ENCODE measurements at places on chromosomes 7 and 10.

- no peaks in the 10 kb centered on the region for H3K36me3 ChIP-seq
- H3K27me3 ChIP-seq: no peaks in the 10 kb centered on the region
Measured at GRCh38 chr7:77199013-77199966, at the start of gene FGL2. FGL2 (minus strand) TSS chr7:77199819; CDS start chr7:77199793, 26 bp downstream.

DNA sequence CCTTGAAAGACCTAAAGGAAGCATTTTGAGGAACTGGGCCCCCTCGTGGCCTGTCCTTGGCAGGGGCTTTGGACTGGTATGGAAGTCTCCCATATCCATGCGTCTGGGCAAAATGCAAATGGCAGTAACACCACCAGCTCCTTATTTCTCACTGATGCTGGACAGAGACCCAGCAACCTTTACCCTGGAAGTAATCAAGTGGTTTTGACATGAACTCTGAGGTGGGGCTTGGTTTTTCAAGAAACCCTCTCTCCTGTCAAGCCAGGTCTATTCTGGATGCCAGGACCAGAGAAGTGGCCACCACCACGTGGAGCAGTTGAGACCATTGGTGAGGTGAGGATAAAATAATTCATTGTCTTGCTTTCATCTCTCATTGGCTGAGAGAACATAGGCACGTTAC is 84.4 kb downstream of the OTUD1 start:
- no peaks in the 10 kb centered on the region for H3K27me3 ChIP-seq
- DNase-seq: no peak
- H3K4me1 ChIP-seq: no peaks in the 10 kb centered on the region
- no peak overlapping the region for H3K4me3 ChIP-seq

DNA sequence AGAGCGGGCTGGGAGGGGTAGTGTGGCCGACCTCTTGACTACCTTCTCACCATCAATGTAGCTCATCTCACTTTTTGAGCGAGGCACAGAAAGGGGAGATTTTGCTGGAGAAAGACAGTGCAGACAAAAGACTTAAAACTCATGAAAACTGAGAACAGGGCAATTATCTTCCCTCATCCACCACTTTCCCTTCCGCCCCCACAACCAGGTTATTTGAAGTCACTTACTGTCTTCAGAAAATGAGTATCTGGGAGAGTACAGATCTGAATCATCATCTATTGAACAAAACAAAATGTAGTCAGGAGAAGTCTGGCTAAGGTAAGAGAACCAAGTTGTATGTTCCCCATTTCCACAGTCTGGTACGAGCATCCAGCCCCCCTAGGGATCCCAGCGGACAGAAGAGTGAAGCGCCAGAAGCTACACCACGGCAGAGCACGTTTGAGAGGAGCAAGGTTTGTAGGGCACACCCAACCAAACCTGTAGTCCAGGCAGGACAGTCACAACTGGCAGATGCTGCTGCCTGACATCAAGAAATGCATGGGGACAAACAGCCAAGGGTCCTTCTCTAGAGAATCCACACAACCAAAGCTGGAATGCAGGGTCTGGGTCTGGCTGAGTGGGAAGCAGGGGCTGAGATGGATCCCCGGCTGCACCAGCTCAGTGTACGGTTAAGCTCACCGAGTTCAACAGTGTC is 93.4 kb upstream of the PDLIM1 start:
- DNase-seq: no peak
- H3K36me3 ChIP-seq: no peaks in the 10 kb centered on the region
- H3K4me3 ChIP-seq: no peak overlapping the region
- H3K27me3 ChIP-seq: no peaks in the 10 kb centered on the region
- no peaks in the 10 kb centered on the region for H3K4me1 ChIP-seq
- no peak overlapping the region for H3K27ac ChIP-seq

GRCh38 chr10:131021246-131021895 is 290.1 kb downstream of the TCERG1L start:
- no peak overlapping the region for H3K4me3 ChIP-seq
- no peaks in the 10 kb centered on the region for H3K4me1 ChIP-seq
- no peaks in the 10 kb centered on the region for H3K27me3 ChIP-seq
- DNase-seq: no peak
- no peaks in the 10 kb centered on the region for H3K36me3 ChIP-seq

GRCh38 chr10:24991298-24991697 is 24.7 kb downstream of the ENKUR start:
- H3K27me3 ChIP-seq: no peaks in the 10 kb centered on the region
- no peaks in the 10 kb centered on the region for H3K4me1 ChIP-seq
- DNase-seq: no peak
- H3K4me3 ChIP-seq: no peak overlapping the region

GRCh38 chr10:100364735-100365391 is 17.8 kb downstream of the SCD start:
- peaks cover 2% of the 10 kb centered on the region for H3K4me1 ChIP-seq
- no peaks in the 10 kb centered on the region for H3K36me3 ChIP-seq
- H3K4me3 ChIP-seq: no peak overlapping the region
- H3K27ac ChIP-seq: no peak overlapping the region

DNA sequence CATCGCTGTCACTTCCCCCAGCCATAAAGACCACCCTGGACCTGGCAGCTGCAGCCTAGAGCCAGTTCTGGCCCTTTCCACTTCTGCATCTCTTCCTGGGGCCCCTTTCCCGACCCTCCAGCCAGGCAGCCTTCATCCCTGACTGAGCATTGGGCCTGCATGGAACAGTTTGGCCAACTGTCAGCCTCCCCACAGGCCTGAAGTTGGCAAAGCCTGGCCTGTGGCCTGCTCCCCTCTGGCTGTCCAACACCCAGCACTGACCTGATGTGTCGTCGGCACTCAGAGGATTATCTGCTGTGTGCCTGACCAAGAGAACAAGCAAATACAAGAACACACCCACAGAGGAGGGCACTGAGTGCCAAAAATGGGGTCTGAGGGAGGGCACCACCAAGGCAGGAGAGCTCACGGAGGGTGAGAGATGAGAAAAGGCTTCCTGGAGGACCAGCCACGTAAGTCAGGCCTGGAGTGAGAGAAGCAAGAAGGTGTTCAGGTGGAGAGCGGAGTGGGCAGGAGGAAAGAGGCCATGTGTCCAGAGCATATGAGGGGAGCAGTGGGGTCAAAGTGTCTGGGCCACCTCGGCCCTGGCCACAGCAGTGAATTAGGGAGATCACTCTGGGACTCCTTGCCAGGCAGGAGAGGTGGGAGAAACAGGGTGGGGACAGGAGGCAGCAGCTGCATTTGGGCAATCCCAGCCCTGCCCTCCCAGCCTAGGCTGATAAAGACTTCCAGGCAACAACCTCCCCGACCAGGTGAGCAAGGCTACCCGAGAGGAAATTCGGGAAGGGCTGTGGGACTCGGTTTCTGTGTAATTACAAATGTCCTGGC is 4.5 kb downstream of the GPRIN2 start:
- no peaks in the 10 kb centered on the region for H3K36me3 ChIP-seq
- no peak overlapping the region for H3K4me3 ChIP-seq
- no peak overlapping the region for H3K27ac ChIP-seq

DNA sequence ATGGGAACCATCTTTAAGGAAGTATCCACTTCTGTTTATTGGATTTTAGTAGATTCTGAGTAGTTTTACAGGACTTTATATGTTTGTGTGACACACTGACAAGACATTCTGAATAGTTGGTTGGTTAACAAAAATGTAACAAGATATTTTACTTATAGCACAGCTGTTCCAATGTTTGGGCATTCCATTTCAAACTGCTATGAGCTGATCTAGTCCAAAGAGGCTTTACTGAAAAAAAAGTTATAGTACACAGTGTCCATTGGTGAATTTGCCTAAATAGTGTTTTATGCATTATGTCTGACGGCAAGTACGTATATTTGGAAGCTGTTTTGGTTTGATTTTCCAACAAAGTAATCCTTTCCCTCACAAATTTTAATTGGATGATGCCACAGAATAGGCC is 99.1 kb downstream of the SAMD9 start:
- H3K36me3 ChIP-seq: no peaks in the 10 kb centered on the region
- H3K4me3 ChIP-seq: no peak overlapping the region
- no peaks in the 10 kb centered on the region for H3K27me3 ChIP-seq
- H3K4me1 ChIP-seq: no peaks in the 10 kb centered on the region
- no peak for DNase-seq

DNA sequence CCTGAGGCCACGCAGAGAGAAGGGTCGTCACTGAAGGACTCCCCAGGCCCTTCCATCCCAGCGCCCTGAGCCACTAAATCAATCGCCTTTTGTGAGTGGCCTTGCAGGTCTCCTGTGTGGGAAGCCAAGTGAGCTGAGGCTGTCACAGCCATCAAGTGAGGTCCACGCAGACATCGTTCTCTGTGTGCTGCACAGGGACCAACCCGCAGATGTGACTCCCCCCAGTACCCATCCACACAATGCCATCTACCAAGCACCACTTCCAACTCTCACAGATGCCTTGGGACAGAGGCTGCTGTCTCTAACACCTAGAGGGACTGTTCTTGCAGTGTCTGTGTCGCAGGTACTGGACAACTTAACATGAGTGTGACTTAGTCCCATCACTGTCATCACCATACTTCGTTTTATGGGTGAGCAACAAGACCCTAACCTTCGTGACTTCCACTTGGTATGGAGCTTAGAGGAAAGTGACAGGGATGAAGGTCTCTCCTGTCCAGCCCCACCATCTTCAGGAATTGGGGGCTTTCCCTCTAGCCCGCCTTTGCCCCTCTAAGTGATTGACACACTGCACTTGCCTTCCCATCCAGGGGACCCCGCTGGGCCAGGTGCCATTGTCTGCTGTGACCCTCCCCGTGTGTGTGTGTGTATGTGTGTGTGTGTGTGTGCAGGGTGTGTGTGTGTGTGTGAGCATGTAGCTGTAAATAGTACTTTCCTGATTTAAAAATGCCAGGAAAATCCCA is 51.4 kb upstream of the TMEM72 start:
- H3K27ac ChIP-seq: no peak overlapping the region
- H3K36me3 ChIP-seq: no peaks in the 10 kb centered on the region
- no peaks in the 10 kb centered on the region for H3K27me3 ChIP-seq
- no peak overlapping the region for H3K4me3 ChIP-seq
- DNase-seq: no peak
- H3K4me1 ChIP-seq: peaks cover 9% of the 10 kb centered on the region

- no peaks in the 10 kb centered on the region for H3K36me3 ChIP-seq
- H3K4me1 ChIP-seq: no peaks in the 10 kb centered on the region
- no peak overlapping the region for H3K4me3 ChIP-seq
- DNase-seq: no peak
Measured at GRCh38 chr10:129594811-129595210, 127.8 kb downstream of the MGMT start.

- H3K4me3 ChIP-seq: no peak overlapping the region
- no peaks in the 10 kb centered on the region for H3K36me3 ChIP-seq
- no peak for DNase-seq
- no peak overlapping the region for H3K27ac ChIP-seq
- no peaks in the 10 kb centered on the region for H3K4me1 ChIP-seq
Measured at GRCh38 chr7:99218406-99219184, 10.7 kb upstream of the KPNA7 start.

- no peaks in the 10 kb centered on the region for H3K36me3 ChIP-seq
- no peak overlapping the region for H3K27ac ChIP-seq
- H3K4me1 ChIP-seq: no peaks in the 10 kb centered on the region
- no peak overlapping the region for H3K4me3 ChIP-seq
- no peak for DNase-seq
Measured at GRCh38 chr7:103902917-103903316, 86.5 kb downstream of the RELN start.

- no peaks in the 10 kb centered on the region for H3K4me1 ChIP-seq
- no peak for DNase-seq
- no peaks in the 10 kb centered on the region for H3K27me3 ChIP-seq
- H3K36me3 ChIP-seq: no peaks in the 10 kb centered on the region
- no peak overlapping the region for H3K27ac ChIP-seq
Measured at GRCh38 chr10:77863446-77863845, 63.1 kb downstream of the DLG5 start.

GRCh38 chr10:80524190-80524909 is 13.4 kb upstream of the SH2D4B start:
- no peak overlapping the region for H3K27ac ChIP-seq
- no peaks in the 10 kb centered on the region for H3K27me3 ChIP-seq
- H3K36me3 ChIP-seq: peaks cover 19% of the 10 kb centered on the region
- no peak for DNase-seq
- H3K4me3 ChIP-seq: no peak overlapping the region

DNA sequence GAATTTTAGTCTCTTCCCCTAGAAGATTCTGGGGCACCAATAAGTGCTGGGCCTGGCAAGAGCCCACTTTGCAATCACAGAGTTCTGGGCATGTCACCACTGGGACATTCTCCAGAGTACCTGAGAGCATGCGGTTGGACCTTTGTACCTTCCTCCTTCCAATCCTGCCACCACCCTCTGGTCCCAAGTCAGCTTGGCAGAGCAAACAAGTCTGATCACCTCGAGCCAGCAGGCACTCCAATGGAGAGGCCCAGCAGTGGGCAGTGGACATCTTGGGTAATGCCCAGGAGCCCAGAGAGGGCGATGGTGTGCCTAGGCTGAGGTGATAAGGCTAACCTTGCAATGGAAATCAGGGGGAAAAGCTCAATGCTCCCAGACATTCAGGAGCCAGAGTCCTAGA is 43.4 kb downstream of the SH3PXD2A start:
- no peak overlapping the region for H3K4me3 ChIP-seq
- DNase-seq: no peak
- no peaks in the 10 kb centered on the region for H3K27me3 ChIP-seq
- H3K4me1 ChIP-seq: no peaks in the 10 kb centered on the region

- no peak for DNase-seq
- no peaks in the 10 kb centered on the region for H3K4me1 ChIP-seq
- H3K4me3 ChIP-seq: no peak overlapping the region
- peaks cover 25% of the 10 kb centered on the region for H3K36me3 ChIP-seq
Measured at GRCh38 chr7:92567460-92567859, 22.7 kb downstream of the FAM133B start.

DNA sequence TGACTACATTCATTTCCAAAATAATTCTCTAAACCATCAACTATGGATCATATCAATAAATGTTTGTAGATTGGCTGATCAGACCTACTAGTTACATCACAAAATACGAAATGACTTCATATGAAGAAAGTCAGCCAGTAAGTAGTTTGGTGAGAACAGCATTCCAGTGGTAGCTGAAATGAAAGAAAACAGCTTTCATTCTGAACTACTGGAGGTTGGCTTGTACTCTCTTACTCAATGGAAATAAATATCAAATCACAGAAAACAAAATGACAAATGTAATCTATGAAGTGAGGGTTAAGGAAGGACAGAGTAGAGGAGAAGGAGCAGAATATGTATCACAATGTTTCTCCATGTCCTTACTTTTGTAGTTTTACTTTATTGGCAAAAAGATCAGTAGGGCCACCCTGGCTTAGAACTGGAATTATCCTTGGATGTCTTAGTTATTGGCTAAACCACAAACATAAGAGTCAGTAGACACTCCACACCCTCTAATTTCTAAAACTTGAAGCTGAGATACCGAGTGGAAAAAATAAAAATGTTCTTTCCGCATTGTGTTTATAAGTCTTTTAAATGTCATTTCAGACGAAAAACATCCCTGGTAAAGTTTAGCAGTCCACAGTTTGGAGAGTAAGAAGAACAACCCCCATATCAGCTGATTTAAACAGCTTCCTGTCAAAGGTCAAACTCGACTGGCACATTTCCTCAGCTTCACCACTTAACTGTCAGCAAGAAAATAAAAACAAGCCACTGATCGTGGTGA is 74.0 kb upstream of the DGKI start:
- H3K4me3 ChIP-seq: no peak overlapping the region
- H3K27ac ChIP-seq: no peak overlapping the region
- no peak for DNase-seq
- no peaks in the 10 kb centered on the region for H3K27me3 ChIP-seq

Measured in CD4-positive, alpha-beta memory T cell (primary cell).